ENCODE measurements at places on chromosomes 12 and 14. TPM values are rescaled to one million over a fixed set of nuclear protein-coding genes. Genes with fewer than 3 reads are reported as not detected.

WSCD2 gene
- not detected for total RNA-seq

GPR65 gene
- total RNA-seq = under 0.01 TPM

SDS gene
- not detected for total RNA-seq

INHBC gene
- total RNA-seq = not detected

ADCY6 gene
- total RNA-seq = 56.7 TPM

RASSF8 gene
- 58.8 TPM for total RNA-seq

TTC7B gene
- total RNA-seq = 41.9 TPM

NOS1 gene
- total RNA-seq = not detected

KRT83 gene
- total RNA-seq = not detected

SPTB gene
- total RNA-seq = 0.05 TPM

NKX2-1 gene
- not detected for total RNA-seq

PPP4R4 gene
- total RNA-seq = 1.4 TPM

RTL1 gene
- under 0.01 TPM for total RNA-seq

RNASE3 gene
- total RNA-seq = not detected

CIT gene
- 19.6 TPM for total RNA-seq

TBX5 gene
- under 0.01 TPM for total RNA-seq

OTX2 gene
- not detected for total RNA-seq

SPIC gene
- not detected for total RNA-seq

PLEKHD1 gene
- total RNA-seq = not detected

TMEM132D gene
- total RNA-seq = not detected

SCNN1A gene
- total RNA-seq = 0.30 TPM

ADAM21 gene
- total RNA-seq = 0.37 TPM

C2CD5 gene
- total RNA-seq = 17.2 TPM

PAPLN gene
- total RNA-seq = 4.2 TPM

CCDC77 gene
- total RNA-seq = 4.5 TPM

SELPLG gene
- total RNA-seq = 0.89 TPM

OAS1 gene
- 0.37 TPM for total RNA-seq

STXBP6 gene
- 5.6 TPM for total RNA-seq

RHEBL1 gene
- 0.30 TPM for total RNA-seq

PROX2 gene
- total RNA-seq = not detected

MFAP5 gene
- total RNA-seq = 57.4 TPM

BHLHE41 gene
- 27.8 TPM for total RNA-seq

SERPINA12 gene
- not detected for total RNA-seq

C1S gene
- 431 TPM for total RNA-seq

BMAL2 gene
- total RNA-seq = 49.0 TPM

IGFBP6 gene
- total RNA-seq = 202 TPM

MYBPC1 gene
- total RNA-seq = not detected

TMTC1 gene
- total RNA-seq = 8.9 TPM

RFX4 gene
- not detected for total RNA-seq

DLGAP5 gene
- total RNA-seq = 23.8 TPM

MYH7 gene
- total RNA-seq = not detected

CCDC197 gene
- total RNA-seq = not detected

TRMT61A gene
- 10.7 TPM for total RNA-seq

SYNJ2BP gene
- total RNA-seq = 19.2 TPM

RNASE4 gene
- 23.4 TPM for total RNA-seq

CLEC2B gene
- under 0.01 TPM for total RNA-seq

All from smooth muscle cell of the umbilical artery (primary cell).